Body of pancreas (tissue), 4 donors: ENCODE measurements at places on chromosomes 1 and 21.
A peak's percentile ranks its signal among the peaks of the same experiment; 100 is the strongest.

DNA sequence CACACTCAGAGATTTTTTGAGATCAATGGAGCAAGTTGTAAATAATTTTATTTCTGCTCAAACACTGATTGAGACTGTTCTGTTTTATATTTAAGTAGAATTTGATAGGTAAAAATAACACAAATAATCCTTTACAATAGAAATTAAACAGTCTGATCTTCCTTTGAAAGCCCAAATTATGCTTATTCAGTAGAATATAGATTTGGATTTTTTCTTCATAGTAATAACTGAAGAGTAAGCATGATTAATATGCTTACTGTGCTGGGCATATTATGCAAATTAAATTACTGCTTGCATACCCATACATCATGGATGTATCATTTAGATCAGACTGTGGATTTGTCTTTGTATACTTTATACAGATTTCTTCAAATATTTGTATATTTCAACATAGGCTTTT, 121.4 kb downstream of the LEPR start:
- H3K4me3 ChIP-seq: no peak overlapping the region
- H3K27me3 ChIP-seq: no peaks in the 10 kb centered on the region
- DNase-seq: no peak
- no peaks in the 10 kb centered on the region for H3K4me1 ChIP-seq

DNA sequence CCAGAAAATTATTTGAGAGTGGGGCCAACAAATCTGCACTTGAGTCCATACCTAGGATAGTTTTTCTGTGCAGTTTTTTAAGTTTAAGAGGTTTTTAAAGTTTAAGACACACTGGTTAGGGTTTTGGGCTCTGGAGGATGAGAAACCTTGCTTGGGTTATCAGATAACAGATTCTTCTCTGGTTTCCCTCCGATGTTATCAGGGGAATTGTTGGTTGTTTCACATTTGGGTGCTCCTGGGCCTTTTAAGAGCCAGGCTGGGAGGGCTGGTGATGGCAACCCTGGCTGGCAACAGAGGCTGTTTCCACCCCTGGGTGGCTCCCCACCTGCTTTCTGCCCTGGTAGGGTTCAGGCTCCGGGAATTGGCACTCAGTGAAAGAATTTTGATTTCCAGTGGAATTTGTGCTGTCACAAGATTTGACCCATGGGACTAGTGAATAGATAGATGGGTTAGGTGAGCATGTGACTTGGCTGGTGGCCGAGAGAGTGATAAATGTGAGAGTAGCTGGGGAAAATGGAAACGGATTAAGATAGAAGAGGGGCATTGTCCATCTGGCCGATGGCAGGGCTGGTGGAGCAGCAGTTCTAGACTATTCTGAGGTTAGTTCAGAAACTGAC, 14.8 kb downstream of the VANGL1 start:
- peak overlapping the region; percentile 1 for H3K27ac ChIP-seq
- H3K27me3 ChIP-seq: no peaks in the 10 kb centered on the region
- H3K4me3 ChIP-seq: no peak overlapping the region
- DNase-seq: peak; percentile 51
- H3K4me1 ChIP-seq: peaks cover 23% of the 10 kb centered on the region

DNA sequence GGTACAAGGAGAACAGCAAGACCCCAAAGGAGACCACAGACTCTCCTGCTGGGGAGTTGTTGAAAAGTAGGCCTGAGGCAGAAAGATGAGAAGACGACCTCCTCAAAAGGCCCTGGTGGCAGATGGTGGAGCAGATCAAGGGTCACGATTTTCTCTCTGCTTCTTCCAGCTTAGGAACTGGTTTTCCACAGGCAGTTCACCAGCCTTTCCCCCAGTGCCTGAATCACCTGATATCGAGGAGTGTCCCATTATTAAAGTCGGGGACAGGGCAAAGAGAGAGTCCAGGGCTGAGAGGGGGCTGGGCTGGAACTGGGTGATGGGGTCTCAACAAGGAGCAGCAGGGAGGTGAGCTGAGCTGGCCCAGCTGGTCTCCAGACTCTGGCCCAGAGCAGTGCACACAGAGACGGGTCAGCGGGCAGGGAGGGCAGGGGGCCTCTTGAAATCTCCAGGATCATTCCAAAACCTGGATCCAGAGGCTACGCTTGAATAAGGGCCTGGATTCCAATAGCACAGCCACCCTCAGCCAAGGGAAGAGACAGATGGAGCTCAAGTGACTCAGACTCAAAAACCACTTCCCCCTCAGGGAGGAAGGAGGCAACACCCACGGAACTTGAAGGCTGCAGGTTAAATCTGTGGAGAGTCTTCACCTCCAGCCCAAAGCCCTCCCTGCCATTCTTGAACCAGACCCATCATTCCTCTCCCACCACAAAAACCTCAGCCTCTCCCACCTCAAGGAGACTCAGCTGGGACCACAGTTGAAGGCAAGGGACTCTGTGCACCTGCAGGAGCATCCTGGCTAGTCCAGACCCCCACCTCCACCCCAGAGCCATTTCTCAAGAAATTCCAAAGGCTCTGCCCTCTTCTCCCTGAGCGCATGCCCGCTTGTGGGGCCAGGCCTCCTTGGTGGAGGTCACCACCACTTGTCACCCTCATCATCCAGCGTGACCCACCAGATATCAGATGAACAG, at the start of gene S100A5:
S100A5 (minus strand) TSS at position 541 of the 968 bp plus-strand sequence. CDS start 743 bp downstream, outside the sequence.
- no peak for DNase-seq
- no peak within 1 kb of the TSS for H3K4me3 ChIP-seq
- no peak within 1 kb of the TSS for H3K27ac ChIP-seq
- no peaks in the 10 kb centered on the region for H3K36me3 ChIP-seq
- H3K4me1 ChIP-seq: peaks cover 39% of the 10 kb centered on the region
- no peaks in the 10 kb centered on the region for H3K27me3 ChIP-seq

DNA sequence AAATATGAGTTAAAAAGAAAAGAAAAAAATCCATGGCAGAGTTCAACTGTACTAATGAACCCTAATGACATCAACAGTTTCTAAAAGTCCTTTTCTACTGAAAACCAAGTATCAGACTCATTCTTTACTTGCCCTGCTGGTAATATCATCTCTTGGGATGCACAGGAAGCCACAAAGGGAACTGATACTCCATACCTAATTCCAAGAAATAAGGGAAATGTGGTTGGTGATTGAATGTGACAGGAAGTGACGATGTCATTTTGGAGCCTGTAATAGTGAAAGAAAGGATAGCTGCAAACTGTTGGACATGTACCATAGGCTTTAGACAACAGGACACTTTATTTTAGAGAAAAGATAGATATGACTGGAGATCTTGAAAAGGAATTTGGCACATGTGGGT, 98.7 kb upstream of the VAV3 start:
- no peak overlapping the region for H3K4me3 ChIP-seq
- H3K36me3 ChIP-seq: no peaks in the 10 kb centered on the region
- H3K4me1 ChIP-seq: no peaks in the 10 kb centered on the region
- no peaks in the 10 kb centered on the region for H3K27me3 ChIP-seq
